ENCODE measurements at places on chromosomes 4 and X.

DNA sequence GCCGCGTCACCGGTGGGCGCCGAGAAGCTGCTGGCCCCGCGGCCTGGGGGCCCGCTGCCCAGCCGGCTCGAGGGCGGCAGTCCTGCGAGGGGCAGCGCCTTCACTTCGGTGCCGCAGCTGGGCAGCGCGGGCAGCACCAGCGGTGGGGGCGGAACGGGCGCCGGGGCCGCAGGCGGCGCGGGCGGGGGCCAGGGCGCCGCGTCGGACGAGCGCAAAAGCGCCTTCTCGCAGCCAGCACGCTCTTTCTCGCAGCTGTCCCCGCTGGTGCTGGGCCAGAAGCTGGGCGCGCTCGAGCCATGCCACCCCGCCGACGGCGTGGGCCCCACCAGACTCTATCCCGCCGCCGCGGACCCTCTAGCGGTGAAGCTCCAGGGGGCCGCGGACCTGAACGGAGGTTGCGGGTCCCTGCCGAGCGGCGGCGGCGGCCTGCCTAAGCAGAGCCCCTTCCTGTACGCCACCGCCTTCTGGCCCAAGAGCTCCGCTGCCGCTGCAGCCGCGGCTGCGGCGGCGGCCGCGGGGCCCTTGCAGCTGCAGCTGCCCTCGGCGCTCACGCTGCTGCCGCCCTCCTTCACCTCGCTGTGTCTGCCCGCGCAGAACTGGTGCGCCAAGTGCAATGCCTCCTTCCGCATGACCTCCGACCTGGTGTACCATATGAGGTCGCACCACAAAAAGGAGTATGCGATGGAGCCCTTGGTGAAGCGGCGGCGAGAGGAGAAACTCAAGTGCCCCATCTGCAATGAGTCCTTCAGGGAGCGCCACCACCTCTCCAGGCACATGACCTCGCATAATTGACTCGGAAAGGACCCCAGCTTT lies 5.6 kb downstream of the PRDM8 start:
- peak; percentile 65 for DNase-seq

DNA sequence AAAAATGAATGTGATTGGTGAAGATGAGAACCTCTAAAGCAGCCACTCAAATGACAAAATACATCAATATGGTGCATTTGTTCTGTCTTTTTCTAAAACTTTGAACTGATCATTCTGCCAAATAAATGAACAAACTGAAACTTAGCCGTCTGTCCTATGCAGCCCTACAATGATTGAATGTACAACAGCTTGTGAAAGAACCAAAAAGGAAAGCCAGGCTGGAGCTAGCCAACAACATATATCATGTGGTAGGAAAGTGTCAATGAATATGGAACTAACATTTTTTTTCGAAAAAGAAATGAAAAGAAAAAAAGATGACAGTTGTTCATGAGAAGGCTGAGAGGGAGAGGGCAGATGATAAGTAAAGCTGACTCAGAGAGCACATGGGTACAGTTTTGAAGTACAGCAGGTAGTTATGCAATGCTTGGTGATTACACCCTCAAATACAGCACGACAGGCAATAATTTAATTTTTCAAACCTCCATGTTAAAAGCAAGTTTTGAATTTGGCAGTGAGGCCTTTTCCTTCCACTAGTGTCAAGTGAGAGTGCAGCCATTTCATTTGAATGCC lies 21.2 kb upstream of the SLC7A11 start:
- peak; percentile 97 for DNase-seq

DNA sequence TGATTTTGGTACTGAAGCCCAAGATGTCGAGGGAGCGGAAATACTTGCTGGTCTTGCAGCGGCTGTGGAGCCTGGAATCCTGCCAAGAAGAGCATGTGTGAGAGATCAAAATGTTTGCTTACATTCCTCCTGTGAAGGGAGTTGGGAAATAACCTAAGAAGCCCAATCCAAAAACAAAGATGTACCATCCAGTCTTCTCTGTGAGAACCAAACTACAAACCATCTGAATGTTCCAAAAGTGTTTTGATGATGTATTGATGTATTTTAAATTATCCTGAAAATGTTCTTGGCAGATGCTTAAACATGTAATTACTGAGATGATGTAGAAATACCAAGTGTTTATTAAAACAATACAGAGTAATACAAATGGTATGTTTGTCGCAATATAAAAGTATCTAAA lies 10.1 kb upstream of the ADH1A start:
- DNase-seq: peak; percentile 76

DNA sequence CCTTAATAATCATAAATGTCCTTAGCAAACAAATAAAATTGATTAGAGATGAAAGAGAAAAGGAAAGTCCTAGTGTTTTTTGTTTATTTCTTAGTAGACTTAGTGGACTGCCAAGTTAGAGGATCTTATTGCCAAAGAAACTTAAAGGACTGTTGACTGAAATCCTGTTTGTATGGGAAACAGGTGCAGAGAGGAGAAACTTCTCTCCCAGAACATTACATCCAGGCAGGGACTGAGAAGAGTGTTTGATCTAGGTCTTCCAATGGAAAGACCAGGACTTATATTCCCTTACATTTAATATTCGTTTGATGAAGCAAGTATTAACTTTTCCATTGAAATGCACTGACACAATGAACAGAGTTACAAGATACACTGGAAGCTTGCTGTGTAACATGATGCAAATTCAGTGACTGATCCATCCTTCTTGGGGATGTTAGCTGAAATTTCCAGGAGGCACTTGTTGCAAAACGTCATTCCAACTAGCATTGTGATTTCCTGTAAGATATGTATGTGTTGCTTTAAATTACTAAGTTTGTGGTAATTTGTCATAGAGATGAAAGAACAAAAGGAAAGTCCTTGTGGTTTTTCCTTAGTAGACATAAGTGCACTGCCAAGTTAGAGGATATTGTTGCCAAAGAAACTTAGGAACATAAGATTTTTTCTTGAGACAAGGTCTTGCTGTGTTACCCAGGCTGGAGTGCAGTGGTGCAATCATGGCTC lies 505.6 kb downstream of the STIM2 start:
- DNase-seq: no peak

GRCh38 chrX:13520936-13521335 lies 48.5 kb upstream of the EGFL6 start:
- peak; percentile 53 for DNase-seq

- DNase-seq: no peak
Measured at GRCh38 chrX:386239-386767, 404 bp downstream of the PPP2R3B start.

GRCh38 chr4:159487284-159487747 lies 384.4 kb downstream of the RAPGEF2 start:
- DNase-seq: peak; percentile 95

- no peak for DNase-seq
Measured at GRCh38 chrX:148517176-148517575, 16.8 kb downstream of the AFF2 start.

- peak; percentile 49 for DNase-seq
Measured at GRCh38 chrX:140502491-140503237, 2.2 kb downstream of the SOX3 start.

GRCh38 chr4:95599777-95600400 lies 51.1 kb upstream of the UNC5C start:
- no peak for DNase-seq

DNA sequence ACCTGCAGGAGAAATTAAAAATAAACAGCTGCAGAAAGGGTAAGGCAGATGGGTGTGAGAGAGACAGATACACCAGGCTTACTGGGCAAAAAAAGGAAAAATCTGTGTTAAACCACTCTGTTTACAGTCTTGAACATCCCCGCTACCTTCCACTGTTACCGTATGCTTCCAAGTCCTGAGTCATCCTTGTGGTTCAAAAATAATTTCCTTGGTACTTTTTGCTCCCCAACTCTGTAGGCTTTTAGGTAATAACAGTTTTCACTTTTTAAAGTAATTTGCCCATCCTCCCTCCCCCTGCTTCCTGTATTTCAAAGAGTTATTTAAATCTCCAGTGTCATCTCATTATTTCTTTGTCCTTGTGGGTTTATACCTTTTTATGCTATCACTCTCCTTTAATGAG lies 210.1 kb upstream of the FAT4 start:
- DNase-seq: no peak

DNA sequence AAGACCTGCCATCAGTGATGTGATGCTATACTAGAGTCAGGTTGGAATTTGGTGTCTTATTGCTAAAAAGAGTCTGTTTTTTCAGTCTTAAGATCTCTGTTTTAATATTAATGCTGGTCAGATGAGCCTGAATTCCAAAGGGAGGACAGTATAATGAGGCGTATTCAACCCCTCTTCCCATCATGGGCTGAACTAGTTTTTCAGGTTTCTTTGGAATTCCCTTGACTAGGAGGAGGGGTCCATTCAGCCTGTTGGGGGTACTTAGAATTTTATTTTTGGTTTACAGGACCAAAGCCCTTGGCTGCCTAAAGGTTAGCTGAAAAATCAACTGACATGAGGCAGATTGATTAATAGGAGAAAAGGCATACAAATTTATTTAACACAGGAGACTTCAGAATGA lies 24.1 kb upstream of the PI4K2B start:
- no peak for DNase-seq

DNA sequence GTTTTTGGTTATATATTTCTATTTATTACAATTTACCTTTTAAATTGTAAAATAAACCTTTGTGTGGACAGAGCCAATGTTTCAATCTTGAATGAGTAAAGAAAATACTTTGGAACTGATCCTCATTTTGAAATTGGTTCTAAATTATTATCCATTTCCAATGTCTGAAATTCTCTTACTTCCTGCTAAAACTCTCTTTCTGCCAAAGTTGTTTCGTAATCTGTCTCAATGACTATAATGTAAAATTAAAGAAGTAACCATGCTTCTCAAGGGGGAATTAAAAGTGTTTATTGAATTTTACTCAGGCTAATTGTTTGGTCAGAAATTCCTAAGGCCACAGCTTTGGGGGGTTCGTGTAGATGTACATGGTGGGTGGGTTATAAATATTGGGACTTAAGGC lies 34.8 kb downstream of the YIPF6 start:
- no peak for DNase-seq

DNA sequence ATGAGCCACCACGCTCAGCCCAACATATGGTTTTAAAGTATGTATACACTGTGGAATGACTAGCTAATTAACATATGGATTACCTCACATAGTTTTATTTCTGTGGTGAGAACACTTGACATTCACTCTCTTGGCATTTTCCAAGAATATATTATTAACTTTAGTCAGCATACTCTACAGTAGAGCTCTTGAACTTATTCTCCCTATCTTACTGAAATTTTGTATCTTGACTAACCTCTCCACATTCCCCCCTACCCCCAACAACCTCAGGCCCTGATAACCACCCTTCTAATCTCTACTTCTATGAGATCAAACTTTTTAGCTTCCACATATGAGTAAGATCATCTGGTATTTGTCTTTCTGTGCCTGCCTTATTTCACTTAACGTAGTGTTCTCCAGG lies 38.6 kb upstream of the AGA start:
- DNase-seq: no peak

- no peak for DNase-seq
Measured at GRCh38 chr4:76205476-76205875, 8.1 kb downstream of the SCARB2 start.

DNA sequence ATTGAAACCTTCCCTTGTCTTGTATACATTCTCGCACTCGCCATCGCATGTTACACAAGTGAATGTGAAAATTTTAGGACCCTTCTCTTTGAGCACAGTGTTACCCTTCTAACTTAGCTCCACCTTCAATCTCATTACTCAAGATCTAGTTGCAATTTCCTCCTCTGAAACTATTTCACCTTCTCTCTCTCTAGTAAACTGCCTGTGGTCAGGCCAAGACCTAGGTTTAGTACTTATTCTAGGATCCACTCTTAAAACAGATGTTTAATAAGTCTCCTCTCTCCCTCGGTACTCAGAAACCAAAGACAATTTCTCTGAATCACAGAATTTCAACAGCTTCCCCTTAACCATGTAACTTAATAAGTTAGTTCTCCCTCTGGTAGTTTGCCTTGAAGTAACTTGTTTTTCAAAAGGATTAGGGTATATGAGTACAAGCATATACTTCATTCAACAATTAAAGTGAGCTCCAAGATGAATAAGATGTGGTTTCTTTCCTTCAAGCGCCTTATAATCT lies 156.0 kb downstream of the SH3KBP1 start:
- DNase-seq: no peak

DNA sequence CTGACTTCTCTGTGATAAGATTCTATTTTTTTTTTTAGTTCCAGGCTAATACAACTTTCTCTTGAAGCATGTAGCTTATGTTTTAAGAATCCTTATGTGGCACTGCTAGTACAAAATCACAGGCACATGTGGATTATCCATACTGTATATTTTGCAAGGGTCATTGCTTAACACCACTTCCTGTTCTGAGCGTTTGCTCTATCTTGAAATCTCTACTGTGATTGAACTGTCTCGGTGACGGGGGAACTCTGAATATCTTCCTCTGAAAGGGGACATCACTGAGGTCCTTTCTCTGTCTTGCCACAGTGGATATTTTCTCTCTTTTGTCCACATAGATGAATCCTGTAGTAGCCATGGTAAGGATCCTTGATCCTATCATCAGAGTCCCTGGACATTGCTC lies 2.1 kb upstream of the WFS1 start:
- DNase-seq: no peak

DNA sequence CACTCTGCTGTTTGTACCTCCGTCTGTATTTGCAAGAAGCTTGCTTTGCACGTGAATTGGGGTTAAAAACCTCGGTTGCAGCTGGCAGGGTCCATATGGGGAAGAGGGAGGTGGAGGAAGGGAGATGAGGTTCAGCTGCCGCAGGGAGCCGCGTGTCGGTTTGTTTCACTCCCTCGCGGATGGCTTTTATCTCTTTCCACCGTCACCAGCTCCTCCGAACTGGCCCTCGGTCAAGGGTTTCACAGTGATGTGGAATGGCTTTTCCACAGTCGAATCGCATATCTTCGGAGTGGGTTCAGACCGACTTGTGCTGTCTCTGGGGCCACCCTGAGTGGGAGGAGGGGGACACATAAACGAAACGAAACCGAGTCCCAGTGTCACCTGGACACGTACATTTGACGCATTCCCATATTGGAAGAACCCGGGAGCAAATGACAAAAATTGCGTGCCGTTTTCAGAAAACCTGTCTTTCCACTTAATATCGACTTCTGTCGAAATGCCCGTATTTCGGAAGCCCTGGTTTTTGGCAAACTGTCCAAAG lies 929 bp downstream of the ZBTB33 start:
- DNase-seq: peak; percentile 42

DNA sequence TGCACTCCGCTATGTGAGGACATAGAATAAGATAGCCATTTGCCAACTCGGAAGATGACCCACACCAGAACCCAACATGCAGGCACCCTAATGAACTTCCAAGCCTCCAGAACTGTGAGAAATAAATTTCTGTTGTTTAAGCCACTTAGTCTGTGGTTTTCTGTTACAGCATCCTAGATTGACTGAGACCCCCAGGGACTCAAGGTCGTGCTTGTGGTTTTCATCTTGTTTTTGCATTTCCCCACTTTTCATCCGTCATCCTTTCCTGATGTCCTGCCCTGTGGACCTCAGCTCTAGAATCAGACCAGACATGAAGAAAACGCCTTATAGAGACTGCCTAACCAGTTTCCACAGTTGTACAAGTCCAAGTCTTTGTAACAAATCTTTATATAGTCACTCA lies 54.4 kb downstream of the MCUB start:
- DNase-seq: no peak
